B cell (primary cell): ENCODE measurements at places on chromosomes 6 and 20. TPM values are rescaled to one million over a fixed set of nuclear protein-coding genes. Genes with fewer than 3 reads are reported as not detected.

The RIPOR3 gene
- total RNA-seq: 0.27 TPM in 1 of 2 replicates, not detected in the other

The KCNK17 gene
- not detected in 2 replicates for total RNA-seq

The CD40 gene
- 206 and 210 TPM in 2 replicates for total RNA-seq

The OR2H2 gene
- total RNA-seq: not detected in 2 replicates

The HRH3 gene
- not detected in 2 replicates for total RNA-seq

GRCh38 chr6:4209196-4209595 is 73.8 kb upstream of the ECI2 start:
- DNase-seq: peak; percentile 57

GRCh38 chr6:158729906-158730540 is 80.2 kb downstream of the SYTL3 start:
- no peak for DNase-seq

DNA sequence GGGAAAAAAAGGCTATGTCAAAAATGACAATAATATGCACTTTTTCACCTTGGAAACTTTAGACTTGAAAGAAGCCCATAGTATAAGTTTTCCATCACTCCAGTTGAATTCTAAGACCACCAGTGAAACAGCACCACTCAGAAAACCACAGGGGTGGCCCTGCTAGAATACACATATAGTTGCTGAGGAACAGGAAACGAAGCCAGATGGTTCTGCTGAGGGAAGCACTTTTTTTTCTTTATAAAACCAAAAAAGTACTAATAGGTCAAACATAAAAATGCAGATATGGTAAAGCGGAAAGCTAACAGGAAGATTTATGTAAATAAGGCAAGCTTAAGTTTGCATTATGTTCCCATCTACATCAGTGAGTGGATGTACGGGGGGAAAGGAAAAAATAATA is 303.9 kb downstream of the FOXC1 start:
- no peak for DNase-seq
